Ovary (tissue), 10 donors: ENCODE measurements at places on chromosomes 3 and 15. TPM values are rescaled to one million over a fixed set of nuclear protein-coding genes. Genes with fewer than 3 reads are reported as not detected.

ITIH3 gene
- 0.55 TPM for total RNA-seq

PRSS50 gene
- total RNA-seq: 0.40 TPM

CD86 gene
- 4.4 TPM for total RNA-seq

ARRDC4 gene
- 18.6 TPM for total RNA-seq

DNAH12 gene
- 1.0 TPM for total RNA-seq

TRPC1 gene
- 41.7 TPM for total RNA-seq

TOPBP1 gene
- 20.5 TPM for total RNA-seq

ATP13A5 gene
- not detected for total RNA-seq

C3orf85 gene
- total RNA-seq: not detected

EFHB gene
- total RNA-seq: 3.7 TPM

CYP19A1 gene
- 1.3 TPM for total RNA-seq

ANKUB1 gene
- not detected for total RNA-seq

NPAP1 gene
- total RNA-seq: 0.33 TPM

LRRC34 gene
- total RNA-seq: 7.1 TPM

ACKR2 gene
- 0.96 TPM for total RNA-seq

RTP4 gene
- 2.7 TPM for total RNA-seq

RASL12 gene
- 17.4 TPM for total RNA-seq

INKA1 gene
- total RNA-seq: 4.4 TPM

ADCY5 gene
- 25.6 TPM for total RNA-seq

PRRT3 gene
- 1.9 TPM for total RNA-seq

PLIN1 gene
- total RNA-seq: 4.6 TPM

SLCO2A1 gene
- 0.83 TPM for total RNA-seq

NXPE3 gene
- total RNA-seq: 5.6 TPM
